NCI-H2081 (cell line): ENCODE measurements at places on chromosomes 5 and 9.

GRCh38 chr9:37910271-37910670 lies 6.3 kb upstream of the SLC25A51 start:
- DNase-seq = no peak

DNA sequence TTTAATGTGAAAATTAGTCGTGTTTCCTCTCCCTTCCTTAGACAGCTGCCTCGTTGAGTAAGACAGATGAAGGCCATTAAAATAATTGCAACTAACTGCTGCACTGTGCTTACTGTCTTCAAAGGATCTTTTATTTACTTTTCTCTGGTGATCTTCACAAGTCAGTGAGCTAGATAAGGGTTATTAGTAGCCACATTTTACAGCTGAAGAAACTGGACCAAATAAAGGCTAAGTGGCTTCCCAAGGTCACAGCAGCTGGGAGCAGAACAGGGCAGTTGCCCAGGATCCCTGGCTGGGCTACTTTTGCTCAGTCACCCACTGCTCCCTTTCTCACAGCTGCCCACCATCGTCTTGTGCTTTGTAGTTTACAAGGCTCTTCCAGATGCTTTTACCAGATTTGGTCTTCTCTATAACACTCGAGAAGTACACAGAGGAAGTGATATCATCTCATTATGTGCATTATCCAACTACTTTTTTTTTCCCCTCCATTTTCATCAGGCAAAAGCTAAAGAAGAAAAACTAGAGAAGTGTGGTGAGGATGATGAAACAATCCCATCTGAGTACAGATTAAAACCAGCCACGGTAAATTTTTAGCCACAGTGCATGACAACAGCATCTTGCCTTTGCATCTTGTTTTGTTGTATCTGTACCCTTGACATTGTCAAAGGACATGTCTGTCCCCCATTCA lies 61.8 kb downstream of the ERAP1 start:
- no peak for DNase-seq

DNA sequence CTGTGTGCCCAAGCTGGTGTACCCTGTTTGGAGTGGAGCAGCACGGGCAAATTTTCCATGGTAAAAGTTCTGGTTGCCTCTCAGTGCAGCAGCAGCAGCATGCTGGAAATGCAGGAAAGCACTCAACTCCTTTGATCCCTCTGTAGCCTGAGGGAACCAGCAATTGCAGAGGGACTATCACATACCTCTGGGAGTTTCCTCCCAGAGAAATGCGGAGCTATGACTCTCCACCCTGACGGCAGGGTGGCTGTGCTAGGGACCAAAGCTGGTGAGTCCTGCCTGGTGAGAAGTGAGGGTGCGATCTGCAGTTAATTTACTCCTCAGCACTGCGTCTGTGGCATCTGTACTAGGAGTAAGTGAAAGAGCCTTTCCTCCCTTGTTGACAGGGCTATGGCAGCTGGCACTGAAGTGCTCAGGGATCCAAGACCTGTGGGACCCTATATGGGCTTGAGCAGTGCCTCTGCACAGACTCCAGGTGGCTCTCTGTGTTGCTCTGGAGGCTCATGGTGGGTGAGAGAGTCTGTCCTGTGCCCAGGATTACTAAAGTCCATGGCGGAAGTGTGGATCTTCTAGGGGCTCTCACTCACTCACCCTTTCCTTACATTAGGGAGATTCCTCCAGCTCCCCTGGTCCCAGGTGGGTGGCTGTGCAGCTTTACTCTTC lies 601.2 kb upstream of the TYRP1 start:
- DNase-seq = no peak

DNA sequence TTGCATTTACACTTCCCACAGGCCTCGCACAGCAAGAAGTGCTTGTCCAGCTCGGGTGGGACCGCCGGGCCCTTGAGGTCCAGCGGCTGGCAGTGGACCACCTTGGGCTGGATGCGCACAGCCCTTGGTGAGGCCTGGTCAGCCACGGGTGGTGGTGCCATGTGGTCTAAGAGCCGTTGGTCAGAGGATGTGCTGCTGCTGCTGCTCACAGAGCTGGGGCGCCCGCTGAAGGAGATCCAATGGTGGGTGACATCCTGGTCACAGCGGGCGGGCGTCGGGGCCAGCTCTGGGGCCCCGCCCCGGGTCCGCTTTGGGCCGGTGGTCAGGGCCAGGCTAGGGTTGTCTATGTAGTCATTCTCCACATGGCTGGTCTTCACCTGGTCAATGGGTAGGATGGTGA lies 10.2 kb downstream of the SPRY4 start:
- DNase-seq = no peak

- DNase-seq = no peak
Measured at GRCh38 chr5:168885324-168886120, 306.4 kb upstream of the PANK3 start.

DNA sequence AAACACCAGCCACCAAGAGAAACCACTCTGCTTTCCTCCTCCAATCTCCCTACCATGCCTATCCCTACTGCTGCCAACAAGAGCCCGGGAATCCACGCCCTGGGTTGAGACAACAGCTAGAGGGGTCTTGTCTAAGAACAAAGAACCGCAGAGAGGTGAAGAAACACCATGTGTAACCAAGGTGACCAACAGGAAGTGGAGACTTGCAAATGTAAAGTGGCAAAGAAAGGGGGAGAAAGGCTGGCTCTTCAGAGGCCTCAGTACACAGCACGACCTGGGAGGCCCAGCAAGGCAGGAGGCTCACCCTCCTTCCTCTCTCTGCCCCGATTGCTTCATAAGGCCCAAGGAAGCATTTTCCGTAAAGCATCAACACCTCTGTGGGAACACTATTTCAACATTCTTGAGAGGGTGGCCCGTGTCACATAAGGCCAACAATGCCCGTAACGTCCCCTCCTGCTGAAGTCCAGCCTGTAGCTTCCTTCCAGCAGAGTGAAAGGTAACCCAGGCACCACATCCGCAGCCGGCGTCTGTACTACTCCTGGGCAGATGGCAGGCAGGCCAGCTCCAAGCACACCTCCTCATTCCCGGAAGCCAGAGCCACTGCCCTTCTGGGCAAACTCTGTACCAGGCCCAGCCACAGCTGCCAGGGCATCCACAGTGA lies 18.3 kb downstream of the CCNJL start:
- DNase-seq = no peak

DNA sequence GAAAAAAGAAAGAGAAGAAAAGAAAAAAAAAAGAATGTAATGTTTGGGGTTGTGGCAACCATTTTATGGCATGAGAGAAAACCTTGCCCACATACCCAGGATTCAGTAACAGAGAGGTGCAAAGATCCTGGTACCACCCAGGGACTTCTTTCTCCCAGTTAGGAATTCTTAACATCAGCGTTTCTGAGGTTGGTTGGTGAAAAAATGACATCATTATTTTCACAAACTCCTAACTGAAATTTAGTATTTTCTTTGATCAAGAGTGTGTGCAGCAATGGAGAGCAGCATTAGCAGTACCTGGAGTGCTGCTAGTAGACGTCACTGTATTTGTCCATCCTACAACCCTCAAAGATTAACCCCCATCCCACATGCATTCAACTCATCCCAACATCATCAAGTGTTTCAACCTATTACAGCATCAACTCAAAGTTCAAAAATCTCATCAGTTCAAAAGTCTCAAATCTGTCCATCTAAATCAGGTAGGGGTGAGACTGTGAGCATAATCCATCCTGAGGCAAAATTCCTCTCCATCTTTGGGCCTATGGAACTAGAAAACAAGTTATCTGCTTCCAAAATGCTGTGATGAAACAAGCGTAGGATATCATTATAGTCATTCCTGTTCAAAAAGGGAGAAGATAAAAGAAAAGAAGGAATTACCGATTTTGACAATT lies 60.1 kb upstream of the MSX2 start:
- no peak for DNase-seq

DNA sequence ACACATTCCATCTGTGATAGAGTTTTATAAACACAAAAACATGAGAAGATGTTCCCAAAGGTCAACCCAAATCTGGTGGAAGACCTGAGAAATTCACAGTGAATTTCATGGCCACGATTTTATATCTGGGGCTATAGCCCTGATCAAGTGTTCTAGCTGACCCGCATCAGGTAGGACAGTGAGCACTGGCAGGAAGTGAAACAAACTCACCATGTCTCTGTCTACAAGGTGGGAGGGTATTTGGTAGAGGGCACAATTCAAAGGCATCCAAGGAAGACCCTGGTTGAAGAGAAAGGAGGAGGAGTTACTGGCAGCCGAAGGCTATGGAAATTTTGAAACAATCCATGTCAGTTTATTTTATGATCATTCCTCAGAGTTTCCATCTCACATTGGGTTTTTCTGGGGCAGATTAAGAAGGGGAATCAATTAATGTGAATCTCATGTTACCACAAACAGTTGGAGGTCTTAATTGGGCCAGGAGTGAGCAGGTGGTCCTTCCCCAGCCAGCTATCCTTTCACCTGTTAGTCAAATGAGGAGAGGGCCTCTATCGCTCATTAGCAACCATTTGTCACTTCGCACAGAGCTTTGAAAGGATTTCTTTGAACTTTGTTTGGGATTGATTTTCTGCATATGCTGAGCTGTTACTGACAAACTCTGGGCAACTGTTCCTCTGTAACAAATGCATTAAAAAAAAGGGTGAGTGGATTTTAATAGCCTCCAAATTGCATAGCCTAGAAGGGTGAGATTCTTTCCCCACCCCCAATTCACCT lies 612.0 kb upstream of the CLINT1 start:
- peak; percentile 45 for DNase-seq

GRCh38 chr5:73911761-73912393 lies 285.9 kb downstream of the ARHGEF28 start:
- peak; percentile 67 for DNase-seq

DNA sequence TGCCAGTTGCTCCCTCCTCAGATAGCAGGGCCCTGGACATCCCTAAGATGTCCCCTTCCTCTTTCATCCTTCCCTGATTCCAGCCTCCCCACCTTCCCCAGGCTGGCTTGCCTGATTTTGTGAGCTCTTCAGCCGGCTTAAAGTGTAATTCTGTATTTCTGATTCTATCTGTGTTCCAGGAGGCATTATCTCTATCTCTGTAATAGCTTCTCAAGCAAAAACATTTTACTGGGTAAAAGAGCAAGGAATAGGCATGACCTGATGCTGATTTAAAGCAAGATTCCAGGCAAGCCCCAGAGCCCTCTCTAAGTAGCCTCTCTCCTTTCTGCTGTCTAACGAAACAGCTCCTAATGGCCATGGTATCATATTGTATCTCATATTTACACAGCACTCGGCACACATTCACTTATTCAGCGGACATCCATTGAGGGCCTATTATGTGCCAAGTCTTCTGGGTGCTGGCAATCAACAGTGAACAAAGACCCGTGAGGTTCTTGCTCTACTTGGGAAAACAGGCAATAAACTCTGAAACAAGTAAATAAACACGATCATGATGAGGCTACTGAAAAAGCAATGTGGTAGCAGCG lies 100.9 kb upstream of the MSX2 start:
- no peak for DNase-seq

- DNase-seq = no peak
Measured at GRCh38 chr5:156716591-156717380, 133.3 kb upstream of the PPP1R2B start.

DNA sequence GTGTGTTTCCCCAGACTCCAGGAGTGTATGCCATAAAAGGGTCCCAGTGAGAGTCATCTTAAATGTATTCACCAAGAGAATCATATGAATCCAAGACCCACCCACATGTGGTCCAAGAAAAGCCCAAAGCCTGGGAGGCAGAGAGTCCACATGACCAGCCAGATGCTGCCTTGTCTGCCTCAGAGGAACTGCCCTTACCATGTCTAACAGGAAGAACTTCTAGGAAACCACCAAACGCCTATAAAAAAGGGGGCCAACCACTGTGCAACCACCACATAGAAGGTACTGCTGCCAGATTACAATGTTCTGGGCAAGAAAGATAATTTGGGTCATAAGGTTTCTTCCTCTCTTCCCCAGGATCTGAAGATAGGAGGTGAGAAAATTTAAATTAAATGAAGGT lies 129.8 kb upstream of the SLC24A2 start:
- DNase-seq = no peak

DNA sequence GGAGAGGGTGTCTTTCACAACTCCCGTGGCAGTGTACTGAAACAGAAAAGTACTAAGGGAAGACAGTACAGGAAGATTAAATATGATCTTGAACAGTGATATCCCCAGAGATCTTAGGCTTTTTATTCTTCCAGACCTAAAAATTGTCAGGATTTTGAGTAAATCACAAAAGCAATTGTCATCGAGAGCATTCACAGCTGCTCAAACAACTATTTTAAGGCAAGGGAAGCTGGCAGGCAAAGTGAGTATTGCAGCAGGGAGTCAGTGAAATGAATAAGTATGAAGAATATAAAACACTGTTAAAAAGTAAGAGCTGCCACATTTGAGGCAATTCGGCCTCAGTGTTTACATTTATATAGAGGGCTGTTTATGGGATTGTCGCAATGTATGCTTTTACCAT lies 479.0 kb downstream of the CAAP1 start:
- DNase-seq = peak; percentile 94

- no peak for DNase-seq
Measured at GRCh38 chr5:138739938-138740337, 13.3 kb upstream of the CTNNA1 start.

DNA sequence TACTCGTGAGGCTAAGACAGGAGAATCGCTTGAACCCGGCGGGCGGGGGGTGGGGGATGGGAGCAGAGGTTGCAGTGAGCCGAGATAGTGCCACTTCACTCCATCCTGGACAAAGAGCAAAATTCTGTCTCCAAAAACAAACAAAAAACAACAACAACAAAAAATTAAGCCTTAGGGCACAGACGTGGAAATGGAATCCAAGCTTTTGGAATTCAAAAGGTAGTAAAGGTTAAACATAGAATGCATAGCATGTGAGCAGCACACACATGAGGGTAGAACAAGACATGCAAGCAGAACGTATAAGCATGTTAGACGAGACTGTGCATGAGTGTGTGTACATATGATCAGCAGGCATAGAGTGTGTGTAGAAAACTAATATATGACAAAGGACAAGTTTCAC lies 68.0 kb downstream of the PTBP3 start:
- no peak for DNase-seq

- DNase-seq = no peak
Measured at GRCh38 chr5:34574936-34575467, 81.1 kb upstream of the RAI14 start.

DNA sequence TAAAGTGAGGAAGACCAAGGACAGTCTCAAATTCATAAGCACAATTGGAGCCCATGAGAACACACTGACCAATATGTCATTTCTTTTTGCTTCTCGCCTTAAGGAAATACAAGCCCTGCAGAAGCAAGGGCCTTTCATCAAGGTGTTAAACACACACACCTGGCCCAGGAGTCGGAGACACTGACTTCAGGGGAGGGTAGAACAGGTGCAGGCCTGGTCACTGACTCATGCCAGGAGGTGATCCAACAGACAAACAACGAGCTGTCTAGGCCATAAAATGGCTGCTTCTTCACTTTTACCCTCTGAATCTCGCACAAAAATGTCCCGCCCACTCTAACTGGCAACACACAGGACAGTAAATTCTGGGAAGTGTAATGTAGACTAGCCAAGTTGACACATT lies 62.7 kb downstream of the RGMB start:
- peak; percentile 0 for DNase-seq

GRCh38 chr5:141657404-141657803 lies 6.2 kb upstream of the FCHSD1 start:
- DNase-seq = no peak

- DNase-seq = no peak
Measured at GRCh38 chr5:100142607-100143006, 392.6 kb upstream of the FAM174A start.
